ENCODE measurements at places on chromosomes 12 and 14.

DNA sequence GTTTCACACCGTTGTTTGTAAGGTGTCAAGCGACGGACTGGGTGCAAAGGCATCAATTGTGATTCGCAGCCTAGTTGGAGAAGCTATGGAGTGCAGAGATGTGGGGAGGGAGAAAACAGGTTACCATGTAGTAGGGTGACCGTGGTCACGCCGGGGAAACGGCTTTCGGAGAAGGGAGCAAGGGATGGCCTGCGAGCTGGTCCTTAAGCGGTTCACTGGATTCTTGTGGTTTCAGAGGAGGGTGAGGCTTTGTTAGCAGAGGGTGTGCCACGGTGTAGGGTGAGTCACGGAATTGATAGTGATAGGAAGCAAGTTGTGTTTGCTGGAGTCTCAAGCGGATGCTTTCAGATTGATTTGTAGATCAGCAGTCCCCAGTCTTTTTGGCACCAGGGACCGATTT, 2.3 kb downstream of the PIWIL1 start:
- H3K27me3 ChIP-seq: peaks cover 14% of the 10 kb centered on the region
- no peak for DNase-seq
- H3K36me3 ChIP-seq: no peaks in the 10 kb centered on the region
- no peak overlapping the region for H3K27ac ChIP-seq

DNA sequence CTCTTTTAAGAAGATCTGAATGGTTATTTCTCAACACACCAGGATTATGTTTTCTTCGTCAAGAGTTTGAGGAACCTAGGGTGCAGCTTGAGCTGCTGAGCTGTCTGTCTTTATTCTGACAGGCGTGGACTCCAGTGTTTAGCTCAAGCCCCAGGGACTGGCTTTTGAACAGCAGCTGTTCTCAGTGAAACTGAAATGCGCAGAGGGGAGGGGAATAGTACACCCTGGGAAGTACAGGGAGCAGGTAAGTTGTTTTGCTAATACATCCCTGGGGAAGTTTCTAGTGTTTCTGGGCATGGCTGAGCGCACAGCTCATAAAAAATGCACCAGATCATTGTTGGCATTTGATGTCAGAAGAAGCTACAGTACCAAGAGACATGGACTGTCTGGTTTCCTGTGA, 659.8 kb downstream of the DIO2 start:
- no peak overlapping the region for H3K27ac ChIP-seq
- H3K4me3 ChIP-seq: no peak overlapping the region
- H3K36me3 ChIP-seq: no peaks in the 10 kb centered on the region
- no peak for DNase-seq
- H3K27me3 ChIP-seq: no peaks in the 10 kb centered on the region

- DNase-seq: no peak
- peaks cover 8% of the 10 kb centered on the region for H3K27me3 ChIP-seq
- no peaks in the 10 kb centered on the region for H3K4me1 ChIP-seq
- H3K36me3 ChIP-seq: no peaks in the 10 kb centered on the region
- H3K27ac ChIP-seq: no peak overlapping the region
Observed at GRCh38 chr14:30295980-30296379, 263.0 kb upstream of the G2E3 start.

GRCh38 chr14:76769636-76770292, 8.5 kb downstream of the VASH1 start:
- no peaks in the 10 kb centered on the region for H3K36me3 ChIP-seq
- H3K27ac ChIP-seq: no peak overlapping the region
- peaks cover 7% of the 10 kb centered on the region for H3K27me3 ChIP-seq
- peaks cover 31% of the 10 kb centered on the region for H3K4me1 ChIP-seq
- no peak for DNase-seq
- H3K4me3 ChIP-seq: no peak overlapping the region

- H3K4me1 ChIP-seq: peaks cover 10% of the 10 kb centered on the region
- DNase-seq: peak; percentile 74
- no peak overlapping the region for H3K27ac ChIP-seq
- H3K27me3 ChIP-seq: peaks cover 9% of the 10 kb centered on the region
- H3K4me3 ChIP-seq: no peak overlapping the region
Observed at GRCh38 chr14:99995700-99996356, 69.4 kb upstream of the EVL start.

DNA sequence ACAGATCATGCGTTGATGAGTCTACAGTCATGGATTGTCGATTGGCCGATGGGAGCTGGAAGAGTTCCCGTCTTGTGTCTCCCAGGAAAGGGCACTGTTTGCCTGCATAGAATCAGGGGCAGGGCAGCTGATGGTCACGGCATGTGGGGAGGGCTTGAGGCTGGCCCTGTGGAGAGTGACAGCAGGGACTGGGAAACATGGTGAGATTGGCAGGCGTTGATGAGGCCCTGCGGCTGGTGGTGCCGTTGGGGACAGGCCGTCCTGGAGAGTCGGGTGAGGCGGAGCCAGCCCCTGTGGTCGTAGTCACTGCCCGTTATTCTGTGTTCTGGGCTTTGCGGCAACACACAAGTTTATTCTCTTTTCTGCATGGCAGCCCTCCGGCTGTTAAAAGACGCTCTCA, 52.9 kb downstream of the TECPR2 start:
- H3K4me1 ChIP-seq: no peaks in the 10 kb centered on the region
- no peaks in the 10 kb centered on the region for H3K36me3 ChIP-seq
- DNase-seq: no peak
- no peak overlapping the region for H3K27ac ChIP-seq
- H3K27me3 ChIP-seq: no peaks in the 10 kb centered on the region

- H3K36me3 ChIP-seq: no peaks in the 10 kb centered on the region
- no peak overlapping the region for H3K27ac ChIP-seq
- no peak overlapping the region for H3K4me3 ChIP-seq
- DNase-seq: no peak
- H3K4me1 ChIP-seq: no peaks in the 10 kb centered on the region
- H3K27me3 ChIP-seq: no peaks in the 10 kb centered on the region
Observed at GRCh38 chr12:33012226-33012625, 115.6 kb upstream of the PKP2 start.
